ENCODE measurements at places on chromosomes 2 and 18.

GRCh38 chr2:216119146-216119545, 10.0 kb downstream of the XRCC5 start:
- DNase-seq: no peak

DNA sequence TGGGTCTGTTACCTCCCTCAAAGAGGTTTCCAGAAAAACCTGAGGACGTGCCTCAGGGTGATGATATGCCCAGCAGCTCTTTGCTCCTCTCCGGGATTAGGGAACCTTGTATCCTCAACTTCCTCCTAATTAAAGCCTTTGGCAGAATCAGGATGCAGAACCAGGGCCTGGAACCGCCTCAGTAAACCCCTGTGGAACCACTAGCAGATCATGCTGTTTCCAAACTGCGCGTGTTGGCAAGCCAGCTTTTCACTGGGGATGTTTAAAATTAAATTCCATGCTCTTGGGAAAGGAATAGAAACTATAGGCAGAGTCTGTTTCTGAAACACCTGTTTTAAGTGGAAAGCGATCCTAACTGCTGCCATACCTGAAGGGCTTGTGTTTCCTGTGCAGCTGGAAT, 26.4 kb downstream of the CRIM1 start:
- no peak for DNase-seq

DNA sequence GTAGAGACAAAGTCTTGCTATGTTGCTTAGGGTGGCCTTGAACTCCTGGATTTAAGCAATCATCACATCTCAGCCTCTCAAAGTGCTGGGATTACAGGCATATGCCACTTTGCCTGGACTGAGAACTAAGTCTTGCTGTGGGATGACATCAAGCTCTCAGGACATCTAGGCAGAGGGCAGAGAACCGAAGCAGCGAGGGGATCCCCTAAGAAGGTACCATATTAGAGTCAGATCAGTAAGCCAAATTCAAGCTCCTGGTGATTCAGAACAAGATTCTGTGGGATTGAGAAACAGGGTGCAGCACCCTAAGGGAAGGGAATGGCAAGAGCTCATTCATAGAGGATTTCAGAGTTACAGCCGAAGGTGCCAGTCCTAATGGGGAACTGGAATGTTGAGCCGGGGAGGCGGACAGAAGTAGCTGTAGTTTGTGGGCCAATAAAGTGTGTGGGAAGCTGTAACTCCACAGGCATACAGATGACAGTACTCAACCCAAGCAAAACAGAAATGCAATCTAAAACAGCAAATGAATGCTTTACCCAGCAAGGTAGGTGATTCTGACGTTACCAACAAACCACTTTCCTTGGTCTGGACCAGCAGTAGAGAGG, 30.9 kb downstream of the EPHA4 start:
- no peak for DNase-seq

- DNase-seq: no peak
These were observed 76.1 kb downstream of the PRKRA start for GRCh38 chr2:178374865-178375264.

DNA sequence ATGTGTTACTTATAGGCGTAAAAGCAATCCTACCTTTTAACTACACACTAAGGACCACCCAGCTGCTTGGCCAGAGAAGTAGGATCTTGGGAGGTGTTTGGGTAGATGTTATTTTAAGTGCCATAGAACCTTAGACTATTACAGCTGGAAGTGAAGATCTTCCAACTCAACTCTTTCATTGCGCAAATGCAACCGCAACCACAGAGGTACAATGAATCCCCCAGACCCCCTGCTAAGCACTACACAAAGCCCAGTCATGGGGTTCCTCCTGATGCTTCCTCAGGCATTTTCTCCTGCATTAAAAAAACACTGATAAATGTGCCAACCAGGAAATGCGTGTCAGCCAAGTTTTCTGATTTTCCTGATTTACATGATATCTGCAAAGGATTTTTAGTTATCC, 246.0 kb downstream of the LRRTM1 start:
- no peak for DNase-seq

DNA sequence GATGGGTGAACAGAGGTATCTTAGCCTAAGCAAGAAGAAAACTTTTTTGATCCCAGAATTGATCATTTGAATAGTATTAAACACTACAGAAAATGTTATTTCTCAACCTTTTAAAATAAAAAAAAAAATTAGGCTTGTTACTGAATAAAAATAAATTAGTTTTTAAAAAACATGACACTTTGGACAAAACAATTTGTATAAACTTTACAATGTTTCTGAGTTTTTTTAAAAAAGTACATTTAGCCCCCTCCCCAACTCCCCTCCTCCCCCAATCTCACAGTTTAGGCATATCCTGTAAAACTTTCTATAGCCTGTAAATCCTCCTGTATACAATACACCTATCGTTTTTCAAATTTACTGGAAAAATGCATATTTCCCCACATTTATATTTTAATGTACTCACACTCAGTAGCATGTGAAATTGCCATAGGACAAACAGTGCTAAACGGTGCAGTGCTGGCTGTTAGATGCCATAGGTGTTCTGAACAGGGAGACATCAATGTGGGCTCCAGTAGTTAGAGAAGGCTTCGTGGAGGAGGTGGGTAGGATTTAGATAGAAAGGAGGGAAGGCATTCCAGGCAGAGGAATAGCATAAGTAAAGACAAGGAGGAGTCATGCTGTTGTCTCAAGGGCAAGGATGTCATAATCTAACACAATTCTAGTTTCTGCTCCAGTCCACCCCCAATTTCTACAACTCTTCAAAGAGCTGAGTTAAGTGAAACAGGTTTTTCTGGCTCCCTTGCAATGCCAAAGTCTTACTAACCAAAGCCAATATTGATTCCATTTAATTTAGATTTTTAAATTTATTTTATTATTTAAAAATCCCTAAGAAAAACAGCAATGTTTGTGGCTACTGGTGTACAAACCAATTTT, 50.9 kb downstream of the SP3 start:
- DNase-seq: no peak

DNA sequence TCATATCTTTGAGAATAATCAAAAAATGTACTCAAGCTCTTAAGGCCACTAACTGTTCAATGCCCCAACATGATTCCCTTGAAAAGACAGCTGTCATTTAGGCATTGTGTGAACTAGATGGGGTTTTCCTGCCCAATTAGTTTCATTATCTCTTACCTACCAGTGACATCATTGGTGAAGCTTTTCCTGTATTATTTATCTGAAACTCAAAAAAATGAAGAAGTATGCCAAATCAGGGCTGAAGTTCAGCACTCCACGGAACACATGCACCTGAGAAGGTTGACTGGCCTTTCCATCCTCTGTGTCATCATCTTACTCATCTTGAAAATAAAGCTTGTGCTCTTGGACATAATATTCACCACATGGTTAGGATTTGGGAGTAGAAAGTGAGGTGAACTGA, 126.4 kb downstream of the TXNL1 start:
- no peak for DNase-seq

DNA sequence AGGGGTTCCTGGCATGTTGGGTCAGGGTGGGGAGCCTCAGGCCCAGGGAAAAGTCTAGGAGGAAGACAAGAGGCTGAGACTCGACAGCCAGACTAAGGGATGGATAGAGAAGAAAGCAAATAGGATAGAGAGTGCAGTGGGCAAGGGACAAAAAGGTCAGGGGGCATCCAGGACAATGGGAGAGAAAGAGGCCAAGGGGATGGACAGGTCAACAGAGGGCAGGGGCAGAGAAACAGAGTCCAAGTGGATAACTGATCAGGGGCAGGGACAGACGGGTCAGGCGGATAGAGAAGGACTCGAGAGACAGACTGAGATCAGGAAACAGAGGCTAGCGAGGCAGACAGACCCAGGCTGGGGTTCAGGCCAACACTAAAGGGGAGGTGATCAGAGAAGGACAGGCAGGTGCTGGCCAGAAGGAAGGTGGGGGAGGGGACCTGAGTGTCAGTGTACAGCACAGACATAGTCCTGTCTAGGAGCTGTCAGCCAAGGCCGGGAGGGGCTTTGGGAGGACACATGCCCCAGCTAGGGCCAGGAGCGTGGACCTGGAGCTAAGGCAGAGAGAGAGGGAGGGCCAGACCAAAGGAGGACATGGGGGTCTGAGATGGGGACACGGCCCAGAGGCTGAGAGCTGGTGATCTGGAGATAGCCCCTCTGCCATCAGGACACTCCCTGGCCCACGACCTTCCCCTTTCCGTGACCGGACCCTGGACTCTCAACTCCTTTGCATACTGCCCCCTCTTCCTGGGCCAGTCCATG, 12.2 kb downstream of the ASIC4 start:
- DNase-seq: no peak

GRCh38 chr2:79512442-79513401, at the start of gene CTNNA2:
Gene CTNNA2 (plus strand): TSS chr2:79513051.
- DNase-seq: peak; percentile 89

DNA sequence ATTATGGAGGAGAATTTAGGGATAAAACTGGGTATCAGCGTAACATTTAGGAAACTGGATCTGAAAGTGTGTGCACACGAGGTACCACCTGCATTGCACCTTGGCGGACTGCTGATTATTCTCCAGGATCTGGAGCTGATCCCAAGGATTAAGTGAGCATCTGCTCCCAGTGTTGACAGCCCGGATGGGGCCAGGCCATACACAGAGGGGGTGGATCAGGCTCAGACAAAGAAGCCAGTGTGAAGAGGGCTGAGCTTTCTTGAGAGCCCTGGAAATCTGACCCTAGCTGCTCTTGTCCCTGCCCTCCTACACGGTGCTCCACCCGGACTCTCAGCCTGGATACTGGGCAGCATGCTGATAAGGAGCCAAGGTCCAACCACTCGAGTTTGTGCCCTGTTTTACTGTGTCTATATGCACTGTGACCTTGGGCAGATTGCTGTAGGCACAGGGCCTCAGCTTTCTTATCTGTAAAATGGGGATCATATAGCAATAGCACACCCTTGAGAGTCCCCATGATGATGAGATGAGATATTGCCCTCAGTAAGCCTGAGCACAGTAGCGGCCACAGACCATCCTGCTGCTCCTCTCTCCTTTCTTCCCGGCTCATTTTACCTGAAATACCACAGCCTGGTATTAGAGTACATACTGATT, 396.8 kb upstream of the CELF4 start:
- DNase-seq: peak; percentile 60

DNA sequence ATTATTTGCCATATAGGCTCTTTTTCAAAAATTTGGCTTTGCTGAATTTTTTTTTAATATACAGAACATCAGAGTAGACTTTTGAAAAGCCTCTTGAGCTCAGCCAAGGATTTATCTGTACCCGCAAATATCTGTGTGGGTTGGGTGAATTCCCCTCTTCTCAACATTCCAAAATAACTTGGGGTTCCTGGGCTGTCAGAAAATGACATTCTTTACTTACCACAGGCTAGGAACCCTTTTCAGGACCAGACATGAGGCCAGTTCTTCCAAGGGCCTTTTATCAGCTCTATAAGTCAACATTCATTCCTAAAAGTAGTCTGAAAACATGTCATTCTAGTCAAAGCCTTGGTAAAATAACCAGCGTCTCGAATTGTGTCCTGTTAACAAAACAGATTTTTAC, 28.8 kb upstream of the FEZ2 start:
- DNase-seq: no peak

DNA sequence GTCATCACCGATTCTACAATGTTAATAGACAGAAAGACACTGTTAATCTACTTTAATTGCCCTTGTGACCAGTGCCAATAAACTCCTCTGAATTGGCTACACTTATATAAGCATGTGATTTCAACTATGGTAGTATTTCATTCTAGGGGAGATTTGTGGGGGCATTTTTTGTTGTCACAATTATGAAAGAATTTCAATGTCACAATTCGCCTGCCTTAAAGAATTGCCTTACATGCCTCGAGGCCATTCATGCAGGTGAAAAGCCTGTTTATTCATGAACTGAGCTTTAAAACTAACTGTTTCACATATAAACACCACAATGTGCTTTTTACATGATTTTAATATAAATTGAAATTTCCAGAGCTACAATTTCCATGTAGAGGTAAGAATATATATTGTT, 162.8 kb downstream of the GCA start:
- DNase-seq: no peak

DNA sequence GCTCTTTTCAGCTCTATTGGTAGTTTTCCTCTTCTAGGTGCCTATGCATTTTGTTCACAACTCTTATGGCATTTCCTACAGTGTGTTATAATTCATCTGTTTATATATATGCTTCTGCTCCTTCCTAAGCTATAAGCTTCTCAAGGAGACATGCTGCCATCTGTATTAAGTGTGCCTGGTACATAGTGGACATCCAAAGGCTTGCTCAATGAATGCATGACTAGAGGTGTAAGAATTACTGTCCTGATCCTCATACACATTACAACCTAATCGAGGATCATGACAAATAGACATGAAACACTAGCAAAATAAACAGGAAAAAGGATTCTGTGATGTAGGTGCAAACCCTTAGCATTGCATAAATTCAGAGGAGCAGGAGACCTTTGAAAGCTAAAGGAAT, 50.2 kb downstream of the CDC42EP3 start:
- DNase-seq: no peak

DNA sequence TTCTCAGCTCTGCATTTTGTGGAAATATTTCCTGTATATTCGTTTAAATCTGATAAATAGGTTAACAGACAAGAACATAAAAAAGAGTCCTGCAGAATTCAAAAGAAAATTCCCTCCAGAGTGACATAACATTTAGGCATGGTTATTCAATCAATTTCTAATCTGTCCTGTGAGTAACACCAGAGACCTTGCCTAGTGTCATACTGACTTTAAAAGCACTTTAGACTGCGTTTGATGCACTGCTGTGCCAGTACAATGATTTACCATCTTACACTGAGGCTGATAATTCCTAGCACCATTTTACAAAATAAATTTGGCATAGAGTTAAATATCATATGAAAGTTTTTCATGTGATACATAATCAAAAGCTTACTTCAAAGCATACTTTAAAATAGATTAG, 35.5 kb upstream of the CALCRL start:
- DNase-seq: no peak

GRCh38 chr18:55385770-55386169, 202.2 kb downstream of the TCF4 start:
- no peak for DNase-seq

DNA sequence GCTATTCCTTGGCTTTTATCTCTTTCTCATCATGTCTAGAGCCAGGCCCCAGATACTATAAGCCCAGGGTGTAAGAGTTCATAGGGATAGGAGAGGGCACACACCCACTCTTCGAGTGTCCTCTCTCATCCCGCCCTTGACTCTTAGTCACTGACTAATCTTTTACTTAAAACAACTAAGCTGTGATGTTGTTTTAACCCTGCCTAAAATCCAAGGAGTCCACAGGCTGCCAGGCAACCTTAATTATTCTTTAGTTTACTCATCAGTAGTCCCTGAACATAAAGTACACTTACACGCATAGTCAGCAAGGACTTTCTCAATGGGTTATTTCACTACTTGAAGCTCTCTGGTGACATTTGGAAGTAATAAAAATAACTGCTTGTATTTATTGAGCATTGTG, 28.4 kb downstream of the GREB1L start:
- no peak for DNase-seq

DNA sequence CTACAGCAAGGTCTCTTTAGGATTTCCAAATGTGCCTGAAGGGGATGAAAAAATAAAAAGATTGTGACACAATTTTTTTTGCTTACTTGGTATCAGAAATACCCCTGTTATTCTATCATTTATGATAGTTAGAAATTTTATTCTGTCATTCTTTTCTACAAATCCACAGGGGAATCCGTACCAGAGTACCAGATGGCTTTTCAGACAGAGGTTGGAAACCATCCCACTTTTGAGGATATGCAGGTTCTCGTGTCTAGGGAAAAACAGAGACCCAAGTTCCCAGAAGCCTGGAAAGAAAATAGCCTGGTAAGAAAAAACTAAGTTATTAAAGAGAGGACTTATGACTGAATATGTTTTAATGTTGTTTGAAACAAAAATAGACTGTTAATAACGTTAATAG, 92.6 kb upstream of the FAM117B start:
- DNase-seq: no peak

GRCh38 chr2:132374551-132374950, 42.1 kb upstream of the GPR39 start:
- DNase-seq: no peak

All from islet precursor cell (in vitro differentiated cells).